AML-193 (cell line): ENCODE measurements at places on chromosomes 4 and X.

DNA sequence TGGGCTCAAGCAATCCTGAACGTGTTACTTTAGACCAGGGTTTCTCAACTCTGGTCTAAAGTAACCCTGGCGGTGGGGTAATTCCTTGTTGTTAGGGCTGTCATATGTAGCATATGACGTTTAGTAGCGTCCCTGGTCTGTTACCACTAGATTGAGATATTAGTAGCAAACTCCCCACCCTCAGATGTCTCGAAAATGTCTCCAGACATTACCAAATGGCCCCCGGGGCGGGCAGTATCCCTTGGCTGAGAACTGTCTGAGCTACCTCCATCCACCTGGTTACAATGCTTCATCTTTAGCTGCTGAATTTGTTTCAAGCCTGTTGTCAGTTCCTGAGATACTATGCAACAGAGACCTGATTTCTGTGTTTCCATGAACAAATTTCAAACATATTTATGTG, 56.7 kb downstream of the CLDN34 start:
- no peak for DNase-seq

DNA sequence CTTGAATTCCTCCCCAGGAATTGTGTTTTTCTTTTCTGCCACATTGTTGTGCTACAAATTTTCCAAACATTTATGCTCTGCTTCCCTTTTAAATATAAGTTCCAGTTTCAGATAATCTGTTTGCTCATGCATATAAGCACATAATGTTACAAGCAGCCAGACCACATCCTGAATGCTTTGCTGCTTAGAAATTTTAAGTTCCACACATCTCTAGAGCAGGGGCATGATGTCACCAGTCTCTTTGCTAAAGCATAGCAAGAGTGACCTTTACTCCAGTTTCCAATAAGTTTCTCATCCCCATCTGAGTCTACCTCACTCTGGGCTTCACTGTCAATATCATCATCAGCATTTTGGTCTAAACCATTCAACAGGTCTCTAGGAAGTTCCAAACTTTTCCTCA, 932.5 kb downstream of the SH3BGRL start:
- DNase-seq, result no peak

DNA sequence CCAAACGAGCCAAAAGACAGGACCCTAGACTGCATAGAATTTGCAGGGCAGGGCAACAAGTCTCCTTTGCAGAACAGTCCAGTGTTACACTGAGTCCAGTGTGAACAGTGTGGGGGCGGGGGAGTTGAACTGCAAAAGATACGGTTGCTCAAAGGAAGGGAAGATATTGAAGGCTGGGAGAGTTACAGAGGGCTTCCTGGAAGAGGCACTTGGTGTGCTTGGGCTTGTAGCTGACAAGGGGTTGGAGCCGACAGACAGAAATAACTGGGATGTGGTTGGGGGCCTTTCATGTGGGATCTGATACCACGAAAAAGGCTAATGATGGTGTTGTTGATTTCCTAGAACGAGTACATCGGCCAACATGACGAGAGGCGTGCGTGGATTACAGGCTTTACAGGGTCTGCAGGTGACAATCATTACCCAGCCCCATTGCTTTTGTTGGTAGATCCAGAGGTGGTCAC, 6.1 kb downstream of the XPNPEP2 start:
- no peak for DNase-seq

GRCh38 chrX:82087699-82088098, 885.8 kb downstream of the SH3BGRL start:
- DNase-seq, result no peak

- DNase-seq, result no peak
These were observed 46.9 kb downstream of the ATP10D start for GRCh38 chr4:47531954-47532321.

DNA sequence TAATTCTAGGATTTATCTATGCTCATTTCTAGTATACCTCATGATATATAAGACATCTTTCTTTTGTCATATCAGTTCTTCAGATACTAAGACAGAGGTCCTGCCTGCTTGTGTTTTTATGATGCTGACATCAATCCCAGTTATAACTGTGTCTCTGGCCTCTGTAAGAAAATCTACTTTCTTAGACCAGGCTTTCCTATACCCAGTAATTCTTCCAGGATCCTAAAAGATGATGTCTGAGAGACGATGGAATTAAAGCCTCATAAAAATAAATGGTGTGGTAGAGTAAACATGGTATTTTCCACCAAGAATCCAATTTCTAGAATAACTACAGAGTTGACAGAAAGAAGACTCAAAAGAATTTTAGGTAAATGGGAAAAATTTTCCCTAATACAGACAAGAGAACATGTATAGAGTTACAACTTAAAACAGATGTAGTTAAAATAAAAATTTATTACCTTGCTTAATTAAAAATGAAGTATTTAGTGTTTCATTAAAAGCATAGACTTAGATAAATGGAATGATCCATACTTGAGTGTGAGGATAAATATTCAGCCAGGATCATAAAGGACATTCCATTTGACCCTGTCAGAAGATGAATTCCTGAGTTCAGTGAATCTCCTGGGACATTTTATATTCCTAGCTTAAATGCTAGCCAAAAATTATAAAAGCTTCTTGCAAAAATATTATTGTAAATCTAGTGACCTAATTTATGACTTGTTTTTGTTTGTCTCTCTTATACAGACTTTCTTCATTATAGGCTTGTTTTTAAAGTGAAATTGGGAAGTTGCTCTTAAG, 137.4 kb downstream of the PDLIM5 start:
- DNase-seq, result no peak

GRCh38 chrX:3393581-3394111, 47.2 kb upstream of the MXRA5 start:
- DNase-seq, result no peak
